ENCODE measurements at places on chromosomes 11 and 22. TPM values are rescaled to one million over a fixed set of nuclear protein-coding genes. Genes with fewer than 3 reads are reported as not detected.

Gene SAA2
- total RNA-seq = 0.25 TPM

Gene DMC1
- total RNA-seq = 0.95 TPM

DNA sequence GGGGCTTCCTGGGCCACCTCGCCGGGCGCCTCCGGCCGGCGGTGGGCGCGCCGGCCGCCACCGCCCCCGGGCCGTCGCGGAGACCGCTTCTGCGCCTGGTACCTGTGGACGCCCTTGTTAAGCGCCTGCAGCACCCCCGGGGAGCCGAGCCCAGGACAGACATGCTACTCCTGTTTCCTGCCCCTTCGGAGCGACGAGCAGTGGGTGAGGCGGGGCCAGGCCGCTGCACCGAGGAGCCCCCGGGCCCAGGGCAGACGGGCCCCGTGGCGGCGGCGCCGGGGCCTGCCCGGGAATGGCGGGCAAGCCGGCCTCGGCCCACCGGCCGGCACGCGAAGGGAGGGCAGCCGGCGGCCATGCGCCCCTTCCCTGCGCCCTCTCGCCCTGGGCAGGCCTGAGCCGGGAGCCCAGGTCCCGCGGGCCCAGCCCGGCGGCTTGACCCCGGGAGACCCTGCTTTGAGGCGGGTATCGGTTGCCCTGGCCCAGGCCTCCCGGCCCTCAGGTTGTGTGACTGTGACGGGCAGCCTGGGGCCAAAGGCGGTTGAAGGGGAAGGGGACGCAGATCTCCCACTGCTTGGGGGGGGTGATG is 789 bp upstream of the KDM2A start:
- no peaks in the 10 kb centered on the region for H3K27me3 ChIP-seq
- peak overlapping the region; percentile 78 for H3K27ac ChIP-seq
- DNase-seq = peak; percentile 40
- H3K36me3 ChIP-seq = peaks cover 8% of the 10 kb centered on the region

DNA sequence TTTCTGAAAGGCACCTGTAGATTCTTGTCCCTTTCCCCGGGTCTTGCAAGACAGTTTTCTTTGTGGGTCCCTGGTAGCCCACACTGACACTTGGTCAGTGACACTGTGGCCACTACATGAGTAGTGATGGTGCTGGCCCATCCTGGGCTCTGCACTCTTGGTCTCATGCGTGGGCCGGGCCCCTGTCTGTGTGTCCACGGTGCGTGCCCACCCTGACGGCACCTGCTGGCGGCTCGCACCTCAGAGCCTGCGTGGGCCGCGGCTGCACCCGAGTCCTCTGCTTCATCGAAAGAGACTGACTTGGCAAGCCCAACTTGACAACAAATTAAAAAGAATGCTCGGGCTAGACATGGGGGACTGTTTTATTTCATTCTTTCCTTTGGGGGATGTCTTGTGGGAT is 37.5 kb downstream of the ADAMTS15 start:
- H3K27ac ChIP-seq = no peak overlapping the region
- no peaks in the 10 kb centered on the region for H3K36me3 ChIP-seq
- no peaks in the 10 kb centered on the region for H3K27me3 ChIP-seq
- DNase-seq = no peak

DNA sequence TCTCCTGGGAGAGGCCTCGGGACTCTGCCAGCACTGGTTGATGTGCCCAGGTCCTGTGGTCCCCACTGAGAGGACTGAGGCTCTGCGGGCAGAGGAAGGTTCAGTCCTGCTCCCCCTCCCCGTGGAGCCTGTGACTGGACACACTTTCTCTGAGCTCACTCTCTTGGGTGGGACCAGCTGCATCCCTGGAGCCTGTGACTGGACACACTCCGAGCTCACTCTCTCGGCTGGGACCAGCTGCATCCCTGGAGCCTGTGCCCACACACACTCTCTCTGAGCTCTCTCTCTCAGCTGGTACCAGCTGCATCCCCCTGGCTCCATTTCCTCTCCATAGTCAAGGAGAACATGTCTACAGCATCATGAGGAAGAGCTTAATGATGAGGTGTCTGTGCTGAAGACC is 39.5 kb downstream of the TOLLIP start:
- peaks cover 2% of the 10 kb centered on the region for H3K36me3 ChIP-seq
- no peaks in the 10 kb centered on the region for H3K27me3 ChIP-seq
- H3K4me1 ChIP-seq = peaks cover 4% of the 10 kb centered on the region
